ENCODE measurements at places on chromosomes 5 and 9.

DNA sequence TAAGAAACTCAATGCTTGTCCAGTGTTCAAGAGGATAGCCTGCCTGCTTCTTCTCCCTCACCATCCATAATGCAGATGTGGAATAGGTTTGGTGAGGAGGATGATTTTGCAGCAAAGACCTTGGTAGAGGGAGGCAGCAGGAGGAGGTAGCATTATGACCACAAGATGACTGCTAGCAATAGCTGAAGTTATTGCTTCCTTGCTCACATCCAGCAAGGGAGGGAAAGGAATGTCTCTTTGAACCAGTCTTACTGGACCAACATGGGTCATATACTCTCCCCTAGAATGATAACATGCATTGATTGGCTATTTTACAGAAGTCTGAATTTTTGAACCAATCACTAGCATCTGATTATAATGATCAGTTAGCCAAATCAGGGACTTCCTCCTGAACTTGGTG, 607.6 kb downstream of the EBF1 start:
- H3K4me3 ChIP-seq: no peak overlapping the region
- H3K36me3 ChIP-seq: no peaks in the 10 kb centered on the region
- DNase-seq: no peak
- H3K27ac ChIP-seq: no peak overlapping the region
- H3K27me3 ChIP-seq: no peaks in the 10 kb centered on the region

- H3K27me3 ChIP-seq: no peaks in the 10 kb centered on the region
- H3K36me3 ChIP-seq: no peaks in the 10 kb centered on the region
- no peak overlapping the region for H3K4me3 ChIP-seq
These were observed 86.6 kb downstream of the TRIO start for GRCh38 chr5:14229734-14230133.

- H3K4me3 ChIP-seq: no peak overlapping the region
- H3K27me3 ChIP-seq: no peaks in the 10 kb centered on the region
- DNase-seq: no peak
- no peaks in the 10 kb centered on the region for H3K4me1 ChIP-seq
- H3K27ac ChIP-seq: no peak overlapping the region
These were observed 201.9 kb downstream of the PBX3 start for GRCh38 chr9:125948887-125949596.

DNA sequence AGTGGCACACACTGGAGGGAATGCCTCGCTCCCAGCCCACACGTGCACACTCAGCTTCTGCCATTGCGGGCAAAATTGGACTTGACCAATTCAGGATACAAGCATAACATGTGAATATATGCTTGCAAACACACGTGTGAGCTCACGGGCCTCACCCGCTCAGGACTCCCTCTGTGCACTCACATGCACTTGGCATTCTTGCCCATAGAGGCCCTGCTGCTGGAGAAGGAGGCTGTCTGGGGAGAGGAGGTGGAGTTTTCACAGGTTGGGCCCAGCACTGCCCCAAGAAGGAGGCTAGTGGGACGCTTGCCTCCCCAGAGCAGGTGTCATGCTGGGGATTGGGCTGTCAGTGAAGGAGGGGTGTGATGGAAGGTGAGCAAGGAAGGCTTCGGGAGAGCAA, 1.7 kb downstream of the MYMK start:
- H3K27me3 ChIP-seq: no peaks in the 10 kb centered on the region
- DNase-seq: no peak
- H3K4me3 ChIP-seq: no peak overlapping the region
- no peaks in the 10 kb centered on the region for H3K36me3 ChIP-seq
- H3K27ac ChIP-seq: no peak overlapping the region
- H3K4me1 ChIP-seq: no peaks in the 10 kb centered on the region

DNA sequence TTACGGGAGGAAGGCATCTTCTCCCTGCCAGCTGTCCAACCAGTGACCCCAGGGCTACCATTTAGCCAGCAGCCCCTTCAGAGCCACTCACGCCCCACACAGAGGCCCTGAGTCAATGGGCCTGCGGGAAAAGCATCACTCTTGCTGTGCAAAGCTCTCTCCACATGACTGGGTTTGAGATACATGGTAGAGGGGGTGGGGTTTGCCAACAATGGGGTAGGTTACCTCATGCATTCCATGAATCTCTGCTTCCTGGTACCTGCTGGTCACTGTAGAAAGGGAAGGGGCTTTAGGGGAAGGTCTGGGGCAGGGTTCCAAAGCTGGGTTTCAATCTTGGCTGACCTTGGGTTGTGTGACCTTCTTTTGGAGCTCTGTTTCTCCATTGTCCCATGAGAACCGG, 22.9 kb upstream of the TTLL11 start:
- H3K36me3 ChIP-seq: no peaks in the 10 kb centered on the region
- no peaks in the 10 kb centered on the region for H3K4me1 ChIP-seq
- no peak overlapping the region for H3K4me3 ChIP-seq
- H3K27me3 ChIP-seq: no peaks in the 10 kb centered on the region
- no peak overlapping the region for H3K27ac ChIP-seq

- no peaks in the 10 kb centered on the region for H3K36me3 ChIP-seq
- H3K27me3 ChIP-seq: no peaks in the 10 kb centered on the region
- no peaks in the 10 kb centered on the region for H3K4me1 ChIP-seq
- no peak for DNase-seq
- H3K27ac ChIP-seq: no peak overlapping the region
These were observed 29.6 kb downstream of the DNM1 start for GRCh38 chr9:128232528-128233428.

DNA sequence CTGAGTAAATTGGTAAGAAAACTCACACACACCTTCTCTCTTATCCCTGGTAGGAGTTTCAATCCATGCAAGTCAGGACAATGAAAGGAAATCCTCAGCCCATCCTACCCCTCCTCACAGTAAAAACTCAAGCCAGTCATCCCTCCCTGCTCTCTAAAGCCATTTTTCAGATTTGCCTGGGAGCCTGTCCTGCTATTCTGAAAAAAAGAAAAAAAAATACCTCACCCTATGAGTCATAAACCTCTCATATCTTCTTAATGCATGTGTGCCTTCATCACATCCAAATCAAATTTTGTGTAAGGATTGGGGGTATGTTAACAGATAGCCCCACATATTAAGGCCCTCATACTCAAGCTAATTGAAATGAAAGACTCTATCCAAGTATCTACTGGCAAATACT, 14.1 kb downstream of the UGT3A2 start:
- H3K4me1 ChIP-seq: no peaks in the 10 kb centered on the region
- no peaks in the 10 kb centered on the region for H3K36me3 ChIP-seq
- H3K27me3 ChIP-seq: no peaks in the 10 kb centered on the region
- no peak overlapping the region for H3K27ac ChIP-seq
- no peak for DNase-seq

- H3K27ac ChIP-seq: no peak overlapping the region
- H3K27me3 ChIP-seq: no peaks in the 10 kb centered on the region
These were observed 10.6 kb upstream of the PWWP2A start for GRCh38 chr5:160129841-160130240.

DNA sequence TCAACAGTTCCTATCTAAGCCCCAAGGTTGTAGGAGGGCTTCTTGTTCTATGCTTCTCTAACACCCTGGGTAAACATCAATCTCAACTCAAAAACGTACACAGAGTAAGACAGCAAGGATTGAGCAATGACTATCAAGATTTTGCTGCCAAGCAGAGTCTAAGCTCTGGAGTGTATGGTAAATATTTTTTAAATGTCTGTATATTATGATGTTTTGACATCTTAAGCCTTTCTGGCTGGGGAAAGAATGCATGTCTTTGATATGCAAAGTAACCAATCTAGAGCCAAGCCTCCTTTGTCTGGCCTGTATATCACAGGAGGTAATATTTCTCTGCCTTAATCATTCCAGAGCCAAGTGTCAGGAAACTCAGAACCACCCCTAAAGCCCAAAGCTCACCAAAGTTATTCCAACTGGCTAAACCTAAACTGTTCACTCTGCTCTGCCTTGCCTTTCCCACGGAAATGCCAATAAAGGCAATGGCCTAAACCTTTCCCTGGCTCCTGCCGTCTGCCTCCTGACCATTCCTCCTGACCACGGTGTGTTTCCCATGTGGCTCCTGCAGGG, 45.2 kb downstream of the YIPF5 start:
- H3K27me3 ChIP-seq: no peaks in the 10 kb centered on the region
- H3K27ac ChIP-seq: no peak overlapping the region

- H3K36me3 ChIP-seq: no peaks in the 10 kb centered on the region
- no peak overlapping the region for H3K27ac ChIP-seq
- no peak overlapping the region for H3K4me3 ChIP-seq
- no peaks in the 10 kb centered on the region for H3K4me1 ChIP-seq
- H3K27me3 ChIP-seq: peaks cover 57% of the 10 kb centered on the region
These were observed 8.9 kb upstream of the NUP214 start for GRCh38 chr9:131116281-131117120.

- H3K27ac ChIP-seq: no peak overlapping the region
- no peaks in the 10 kb centered on the region for H3K36me3 ChIP-seq
- no peaks in the 10 kb centered on the region for H3K4me1 ChIP-seq
- no peak overlapping the region for H3K4me3 ChIP-seq
- no peaks in the 10 kb centered on the region for H3K27me3 ChIP-seq
These were observed 119.5 kb downstream of the YTHDC2 start for GRCh38 chr5:113632996-113633395.

DNA sequence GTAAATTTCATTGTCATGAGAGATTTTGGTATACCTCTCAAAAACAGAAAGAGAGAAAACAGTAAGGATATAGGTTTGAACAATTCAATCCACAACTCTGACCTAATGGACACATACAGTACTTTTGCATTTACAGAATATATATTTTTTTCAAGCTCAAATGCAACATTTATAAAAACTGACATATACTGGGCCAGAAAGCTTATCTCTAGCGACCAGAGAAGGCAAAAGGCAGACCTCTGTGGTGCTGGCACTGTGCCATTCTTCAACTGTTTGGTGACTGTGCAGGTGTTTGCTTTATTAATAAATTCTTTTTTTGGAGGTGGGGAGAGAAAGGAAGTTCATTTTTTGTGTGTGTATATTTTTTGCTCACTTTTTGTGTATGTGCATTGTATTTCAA, 6.0 kb upstream of the PLAC8L1 start:
- no peaks in the 10 kb centered on the region for H3K36me3 ChIP-seq
- peak overlapping the region; percentile 38 for H3K27ac ChIP-seq
- no peak overlapping the region for H3K4me3 ChIP-seq
- no peaks in the 10 kb centered on the region for H3K27me3 ChIP-seq

GRCh38 chr5:2890011-2890410, 138.5 kb upstream of the IRX2 start:
- no peaks in the 10 kb centered on the region for H3K36me3 ChIP-seq
- DNase-seq: no peak
- no peak overlapping the region for H3K27ac ChIP-seq
- H3K4me1 ChIP-seq: no peaks in the 10 kb centered on the region
- no peak overlapping the region for H3K4me3 ChIP-seq

GRCh38 chr5:175351126-175351525, 92.9 kb downstream of the DRD1 start:
- no peak overlapping the region for H3K4me3 ChIP-seq
- DNase-seq: no peak
- no peaks in the 10 kb centered on the region for H3K36me3 ChIP-seq
- H3K4me1 ChIP-seq: no peaks in the 10 kb centered on the region
- no peak overlapping the region for H3K27ac ChIP-seq

DNA sequence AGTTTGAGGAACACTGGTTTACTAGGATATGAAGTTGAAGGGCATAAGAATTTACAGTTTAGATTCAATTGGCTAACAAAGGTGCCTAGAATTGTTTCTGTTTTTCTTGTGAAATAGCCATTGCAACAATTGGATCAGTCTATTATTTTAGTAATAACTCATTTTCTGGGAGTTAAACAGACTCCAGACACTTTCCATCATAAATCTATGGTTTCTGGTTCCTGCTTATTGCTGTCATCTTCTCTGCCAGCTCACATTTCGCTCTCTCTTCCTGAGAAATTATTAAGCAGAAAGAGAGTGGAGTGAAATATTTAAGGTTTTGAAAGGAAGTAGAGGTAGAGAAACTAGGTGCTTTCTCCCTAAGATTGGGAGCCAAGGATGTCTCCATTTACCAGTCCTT, 165.1 kb upstream of the PRR16 start:
- no peaks in the 10 kb centered on the region for H3K27me3 ChIP-seq
- no peaks in the 10 kb centered on the region for H3K4me1 ChIP-seq
- no peak overlapping the region for H3K4me3 ChIP-seq
- DNase-seq: no peak
- H3K36me3 ChIP-seq: no peaks in the 10 kb centered on the region
- H3K27ac ChIP-seq: no peak overlapping the region

- DNase-seq: no peak
- H3K4me1 ChIP-seq: peaks cover 10% of the 10 kb centered on the region
- no peak overlapping the region for H3K4me3 ChIP-seq
- H3K27me3 ChIP-seq: no peaks in the 10 kb centered on the region
These were observed 10.4 kb downstream of the UIMC1 start for GRCh38 chr5:176995896-176996767.

DNA sequence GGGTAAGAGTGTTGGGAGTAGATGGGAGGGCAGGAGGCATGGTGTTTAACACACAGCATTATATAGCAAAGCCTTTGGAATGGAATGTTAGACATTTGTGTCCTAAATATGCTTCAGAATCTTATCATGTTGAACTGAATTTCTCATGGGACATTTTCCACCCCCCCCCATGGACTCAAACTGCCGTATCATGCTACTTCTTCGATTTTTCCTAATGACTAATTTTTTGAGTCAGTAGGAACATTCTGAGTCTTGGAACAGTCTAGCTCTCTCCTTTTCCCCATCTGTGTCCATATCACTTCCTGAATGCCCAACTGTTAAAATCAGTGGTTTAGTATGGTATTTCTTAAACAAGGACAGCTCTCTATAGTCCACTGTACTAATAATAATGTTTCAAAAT, 380.6 kb downstream of the TLE4 start:
- H3K27ac ChIP-seq: no peak overlapping the region
- no peaks in the 10 kb centered on the region for H3K27me3 ChIP-seq
- H3K4me3 ChIP-seq: no peak overlapping the region

GRCh38 chr5:66617226-66617861, 21.2 kb downstream of the MAST4 start:
- H3K36me3 ChIP-seq: no peaks in the 10 kb centered on the region
- H3K4me3 ChIP-seq: no peak overlapping the region
- no peak for DNase-seq
- H3K27ac ChIP-seq: no peak overlapping the region
- H3K27me3 ChIP-seq: no peaks in the 10 kb centered on the region
- no peaks in the 10 kb centered on the region for H3K4me1 ChIP-seq

- no peaks in the 10 kb centered on the region for H3K36me3 ChIP-seq
- no peaks in the 10 kb centered on the region for H3K27me3 ChIP-seq
- DNase-seq: no peak
These were observed 37.0 kb downstream of the TNFSF8 start for GRCh38 chr9:114893221-114894010.

DNA sequence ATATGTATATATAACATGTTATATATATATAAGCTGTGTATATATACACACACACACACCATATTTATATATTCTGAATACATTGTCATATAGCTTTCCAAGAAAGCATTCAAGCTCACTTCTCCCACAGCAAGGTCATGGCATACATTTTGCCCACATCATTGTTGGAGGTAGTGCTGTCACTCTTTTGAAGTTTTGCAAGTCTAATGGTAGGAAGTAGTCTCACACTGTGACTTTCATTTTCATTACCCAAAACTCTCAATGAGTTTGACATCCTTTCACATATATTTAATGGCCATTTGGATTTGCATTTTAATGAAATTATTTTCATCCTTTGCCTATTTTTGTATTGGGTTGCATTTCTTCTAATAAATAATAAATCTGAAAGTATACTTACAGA, 59.8 kb upstream of the COX7C start:
- no peak overlapping the region for H3K27ac ChIP-seq
- H3K4me3 ChIP-seq: no peak overlapping the region
- no peak for DNase-seq
- no peaks in the 10 kb centered on the region for H3K27me3 ChIP-seq
- H3K36me3 ChIP-seq: no peaks in the 10 kb centered on the region
- no peaks in the 10 kb centered on the region for H3K4me1 ChIP-seq
